NCI-H2081 (cell line): ENCODE measurements at places on chromosomes 4 and X.

DNA sequence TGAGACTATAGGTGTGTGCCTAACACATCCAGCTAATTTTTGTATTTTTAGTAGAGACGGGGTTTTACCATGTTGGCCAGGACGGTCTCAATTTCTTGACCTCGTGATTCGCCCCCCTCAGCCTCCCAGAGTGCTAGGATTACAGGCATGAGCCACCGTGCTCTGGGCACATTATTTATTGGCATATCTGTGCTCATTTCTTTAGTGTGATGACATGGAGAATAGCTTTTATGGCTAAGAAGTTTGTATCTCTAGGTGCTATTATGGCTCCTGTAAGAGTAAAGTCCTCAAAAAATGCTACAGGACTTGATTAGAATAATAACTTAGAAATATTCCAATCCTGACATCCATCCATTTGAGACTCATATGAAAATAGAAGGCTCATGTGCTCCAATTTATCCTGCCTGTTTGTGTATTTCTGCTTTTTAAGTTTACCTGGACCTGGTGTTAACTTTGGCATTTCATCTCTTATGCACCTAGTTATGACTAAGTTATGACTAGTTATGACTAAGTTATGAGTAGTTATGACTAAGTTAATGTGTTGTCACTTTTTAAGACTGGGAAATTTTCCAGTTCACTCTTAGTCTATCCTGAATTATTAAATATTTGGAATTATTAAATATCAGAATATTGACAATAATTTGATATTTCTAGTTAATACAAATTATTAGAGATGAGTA, 36.4 kb upstream of the UNC5C start:
- no peak for DNase-seq

DNA sequence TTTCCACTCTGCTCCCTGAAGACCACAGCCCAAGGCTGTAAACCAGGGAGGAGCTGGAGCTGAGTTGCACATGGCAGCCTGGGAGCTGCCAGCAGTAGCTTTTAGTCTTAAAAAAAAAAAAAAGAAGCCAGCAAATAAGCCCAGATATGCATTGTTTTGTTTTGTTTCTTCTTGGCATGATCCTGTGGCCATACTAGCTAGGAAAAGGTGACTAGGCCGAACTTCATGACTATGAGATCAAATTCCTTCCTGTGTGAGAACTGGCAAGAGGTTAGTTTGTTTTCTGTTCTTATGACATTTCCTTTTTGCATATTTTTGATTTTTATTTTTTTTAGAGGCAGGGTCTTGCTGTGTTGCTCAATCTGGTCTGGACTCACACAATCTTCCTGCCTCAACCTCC, 323.3 kb downstream of the DCTD start:
- no peak for DNase-seq

- no peak for DNase-seq
Measured at GRCh38 chr4:178395798-178396197, 953.6 kb upstream of the AGA start.

DNA sequence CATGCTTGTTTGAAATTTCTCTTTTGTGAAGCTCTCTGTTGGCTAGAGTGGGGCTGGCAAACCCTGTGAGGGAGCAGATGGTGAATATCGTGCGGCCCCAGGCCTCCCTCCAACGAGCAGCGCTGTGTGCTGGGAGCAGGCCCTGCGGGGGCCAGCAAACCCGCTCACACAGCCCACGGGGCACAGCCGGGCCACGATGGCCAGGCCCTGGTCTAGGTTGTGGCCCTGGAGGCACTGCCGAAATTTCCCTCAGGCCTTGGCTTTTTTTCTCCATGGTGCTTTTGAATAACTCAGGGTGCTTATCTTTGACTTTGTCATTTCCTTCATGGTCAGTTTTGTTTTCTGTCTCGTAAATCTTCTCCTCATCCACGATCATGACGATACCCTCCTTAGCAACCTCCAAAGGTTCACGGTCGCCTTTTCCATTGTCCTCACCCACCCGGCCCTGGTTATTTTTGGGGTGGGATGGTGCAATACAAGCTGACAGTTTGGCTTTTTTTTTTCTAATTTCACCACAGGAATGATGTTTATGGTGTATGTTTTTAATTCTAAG, 20.7 kb downstream of the PCGF3 start:
- DNase-seq, result no peak

DNA sequence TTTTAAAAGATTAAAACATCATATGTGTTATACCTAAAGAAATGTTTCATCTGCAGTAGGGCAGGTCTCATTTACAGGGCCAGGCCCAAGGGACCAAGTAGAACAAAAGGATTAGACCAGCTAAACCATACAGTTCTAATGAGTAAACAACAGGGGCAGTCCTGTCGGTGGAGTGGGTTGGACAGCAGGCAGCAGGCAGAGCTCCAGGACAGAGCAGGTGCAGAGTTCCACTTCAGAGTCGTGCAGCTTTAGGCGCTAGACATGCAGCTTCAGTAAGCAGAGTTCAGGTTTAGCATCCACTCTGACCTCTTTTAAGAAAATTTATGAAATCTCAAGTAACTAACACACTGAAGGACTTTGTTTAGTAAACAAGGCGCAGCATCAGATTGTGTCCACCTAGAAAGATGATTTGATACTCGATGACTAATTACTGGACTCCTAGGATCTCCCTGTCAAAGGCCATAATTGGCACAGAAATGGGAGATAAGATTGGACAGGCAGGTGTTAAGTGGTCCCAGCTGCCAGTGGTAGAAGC, 487.7 kb upstream of the INTU start:
- DNase-seq, result peak; percentile 84

DNA sequence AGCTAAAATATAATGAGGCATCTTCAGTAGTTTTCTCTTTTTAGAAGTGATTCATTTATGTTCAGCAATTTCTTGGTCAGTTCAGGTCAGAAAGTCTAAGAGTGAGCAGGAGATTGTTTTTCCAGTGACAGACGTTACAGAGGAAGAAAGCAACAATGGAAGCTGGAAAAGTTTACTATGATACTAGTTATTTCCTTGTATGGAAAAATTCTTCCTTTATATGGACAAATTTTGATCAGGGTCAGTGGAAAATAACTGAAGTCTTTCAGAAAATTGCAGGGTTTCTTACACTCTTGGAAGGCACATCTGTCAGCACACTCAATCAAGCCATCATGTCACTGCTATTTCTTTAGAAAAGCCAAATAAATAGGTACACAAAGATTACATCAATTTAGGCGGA, 1120.7 kb downstream of the FAT4 start:
- no peak for DNase-seq

GRCh38 chrX:67555578-67556203, 11.9 kb downstream of the AR start:
- no peak for DNase-seq

- DNase-seq, result peak; percentile 47
Measured at GRCh38 chr4:20017777-20018115, 234.0 kb upstream of the SLIT2 start.

DNA sequence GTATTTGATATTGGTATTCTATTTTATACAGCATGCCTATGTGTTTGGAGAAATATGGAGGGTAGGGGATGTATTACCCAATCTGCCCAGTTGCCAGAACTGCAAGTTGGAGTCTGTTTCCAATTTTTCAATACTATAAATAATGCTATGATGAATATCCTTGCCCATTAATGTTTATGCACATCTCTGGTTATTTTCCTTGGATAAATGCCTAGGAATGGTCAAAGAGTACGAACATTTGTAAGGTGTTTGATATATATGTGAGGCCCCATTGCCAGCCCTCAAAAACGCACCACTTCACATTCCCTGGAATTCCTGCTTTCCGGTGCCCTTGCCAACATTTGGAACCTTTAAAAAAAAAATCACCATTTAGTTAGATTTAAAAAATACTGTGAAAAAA, 34.3 kb downstream of the CLDN34 start:
- DNase-seq, result no peak

DNA sequence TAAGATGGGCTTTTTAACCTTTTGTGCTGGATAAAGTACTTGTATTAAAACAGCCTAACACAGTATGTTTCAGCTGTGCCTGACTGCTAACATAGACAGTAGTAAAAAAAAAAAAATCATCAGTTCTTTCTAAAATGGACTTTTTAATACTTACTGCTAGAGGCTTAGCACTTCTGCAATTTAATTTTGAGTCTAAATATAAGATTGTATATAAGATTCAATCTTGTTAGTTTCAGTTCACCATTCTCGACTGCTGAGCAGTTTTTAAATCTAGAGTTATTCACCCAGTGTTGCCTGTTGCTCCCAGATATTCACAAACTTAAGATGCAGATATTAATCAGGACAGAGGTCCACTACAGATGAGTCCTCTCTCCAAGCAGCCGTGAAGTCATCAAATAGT, 6.8 kb downstream of the PLA2G12A start:
- no peak for DNase-seq

GRCh38 chrX:47540754-47541538, 20.1 kb upstream of the ARAF start:
- DNase-seq, result peak; percentile 79

DNA sequence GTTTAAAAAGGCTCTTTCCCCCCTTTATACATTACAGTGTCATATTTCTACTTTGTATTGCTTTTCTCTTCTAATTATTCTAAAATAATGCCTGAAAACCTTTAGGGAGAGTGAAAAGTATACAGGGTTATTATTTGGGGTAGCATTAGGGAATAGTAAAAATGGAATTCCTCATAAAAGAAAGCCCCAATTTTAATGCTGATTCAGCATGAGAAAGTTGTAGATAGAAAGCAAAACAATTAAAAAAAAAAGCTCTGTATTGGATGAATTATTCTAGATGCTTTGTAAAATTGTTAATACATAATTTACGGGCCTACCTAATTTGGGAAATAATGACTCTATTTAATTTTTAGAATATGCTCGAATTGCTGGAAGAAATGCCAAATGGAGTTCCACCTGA, 92.4 kb downstream of the RS1 start:
- DNase-seq, result no peak

DNA sequence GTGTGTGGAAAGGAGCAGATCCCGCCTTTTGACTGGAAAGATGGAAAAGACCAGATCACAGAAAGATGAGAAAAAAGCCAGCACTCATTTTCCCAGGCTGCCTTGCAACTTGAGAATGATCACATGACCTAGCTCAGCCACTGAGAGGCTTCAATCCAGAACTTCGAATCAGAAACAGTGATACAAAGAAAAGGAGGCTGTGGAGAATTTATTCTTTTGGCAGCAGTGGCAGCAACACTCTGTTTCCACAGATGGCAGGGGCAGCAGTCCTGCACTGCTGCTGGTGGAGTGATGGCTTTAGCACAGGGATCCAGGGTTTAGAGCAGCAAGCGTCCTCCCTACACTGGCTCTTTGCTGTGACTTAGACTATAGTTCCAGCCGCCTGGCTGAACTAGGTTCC, 77.8 kb upstream of the SH3RF1 start:
- DNase-seq, result no peak

- no peak for DNase-seq
Measured at GRCh38 chr4:159770401-159770800, 667.5 kb downstream of the RAPGEF2 start.

- no peak for DNase-seq
Measured at GRCh38 chr4:5709207-5709575, 832 bp upstream of the EVC2 start.

GRCh38 chrX:7889680-7890079, 37.5 kb downstream of the PNPLA4 start:
- DNase-seq, result no peak

DNA sequence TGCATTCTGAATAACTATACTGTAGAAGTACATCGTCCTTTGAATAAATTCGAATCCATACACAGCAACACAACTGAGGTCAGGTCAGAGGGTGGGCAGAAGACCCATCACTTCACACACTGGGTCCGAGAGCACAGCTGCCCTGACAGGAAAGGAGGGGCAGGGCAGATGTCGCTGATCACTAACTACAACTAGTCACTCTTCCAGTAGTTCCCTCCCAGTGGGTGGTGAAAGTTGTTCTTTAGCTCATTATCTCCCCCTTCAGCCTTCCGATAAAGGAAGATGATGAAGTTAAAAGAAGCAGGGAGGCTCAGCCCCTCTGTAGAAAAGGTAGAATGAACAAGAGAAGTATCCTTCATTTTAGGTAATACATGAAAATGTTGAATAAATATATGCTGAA, 278.9 kb downstream of the INPP4B start:
- no peak for DNase-seq

DNA sequence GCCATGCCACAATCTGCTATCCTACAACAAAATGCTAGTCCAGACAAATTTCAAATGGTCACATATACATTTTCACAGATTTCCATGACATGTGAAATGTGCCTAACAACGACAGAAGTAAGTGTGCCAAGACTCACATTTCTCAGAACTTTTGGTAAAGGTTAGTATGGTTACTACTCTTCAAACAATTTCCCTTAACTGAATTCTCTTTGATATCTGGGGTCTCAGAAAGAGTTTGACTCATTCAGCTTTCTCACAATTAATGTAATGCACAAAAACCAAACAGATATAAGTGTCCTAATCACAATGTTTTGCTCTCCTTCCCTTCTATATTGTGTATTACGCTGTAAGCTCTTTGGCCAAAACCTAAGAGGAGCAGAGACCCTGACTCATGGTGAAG, 122.4 kb upstream of the LEF1 start:
- DNase-seq, result no peak

DNA sequence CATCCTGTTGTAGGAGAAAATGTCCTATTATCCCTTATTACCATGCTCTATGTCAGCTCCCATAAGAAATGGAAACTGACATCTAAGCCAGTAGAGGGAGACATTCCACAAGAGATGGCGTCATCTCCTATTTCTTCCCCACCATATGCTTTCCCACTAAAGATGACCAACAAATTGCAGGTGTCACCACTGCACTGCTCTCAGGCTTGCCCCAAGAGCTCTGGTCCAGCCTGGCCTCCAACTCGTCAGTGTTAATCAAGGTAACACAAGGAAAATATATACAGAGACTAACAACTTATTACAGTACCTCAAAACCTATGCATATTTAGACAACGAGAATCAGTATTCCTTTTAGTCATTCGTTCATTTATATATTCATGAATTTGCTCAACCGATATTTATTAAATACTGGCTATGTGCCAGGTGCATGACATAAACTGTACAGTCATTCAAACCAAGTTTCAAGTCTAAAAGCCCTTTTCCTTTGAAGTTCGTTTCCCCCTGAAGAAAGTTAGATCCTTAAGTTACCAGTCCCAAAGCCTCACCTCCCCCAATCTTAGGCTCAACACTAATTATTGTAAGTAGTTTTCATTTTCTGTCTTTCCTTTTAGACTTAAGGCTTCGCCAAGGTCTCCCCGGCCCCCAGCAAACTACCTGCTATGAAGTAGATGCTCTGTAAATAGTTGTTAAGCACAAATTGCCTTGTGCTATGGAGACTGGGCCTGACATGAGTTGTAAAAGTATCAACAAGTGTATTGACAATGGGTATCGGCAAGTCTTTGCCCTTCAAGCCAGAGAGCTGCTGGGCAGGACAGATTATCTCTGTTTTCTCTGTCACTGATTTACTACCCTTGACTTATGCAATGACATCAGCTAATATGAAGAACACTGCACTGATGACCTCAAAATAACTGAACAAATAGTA, 3.1 kb upstream of the FGB start:
- peak; percentile 20 for DNase-seq
